ENCODE measurements at places on chromosomes 16 and 17.

DNA sequence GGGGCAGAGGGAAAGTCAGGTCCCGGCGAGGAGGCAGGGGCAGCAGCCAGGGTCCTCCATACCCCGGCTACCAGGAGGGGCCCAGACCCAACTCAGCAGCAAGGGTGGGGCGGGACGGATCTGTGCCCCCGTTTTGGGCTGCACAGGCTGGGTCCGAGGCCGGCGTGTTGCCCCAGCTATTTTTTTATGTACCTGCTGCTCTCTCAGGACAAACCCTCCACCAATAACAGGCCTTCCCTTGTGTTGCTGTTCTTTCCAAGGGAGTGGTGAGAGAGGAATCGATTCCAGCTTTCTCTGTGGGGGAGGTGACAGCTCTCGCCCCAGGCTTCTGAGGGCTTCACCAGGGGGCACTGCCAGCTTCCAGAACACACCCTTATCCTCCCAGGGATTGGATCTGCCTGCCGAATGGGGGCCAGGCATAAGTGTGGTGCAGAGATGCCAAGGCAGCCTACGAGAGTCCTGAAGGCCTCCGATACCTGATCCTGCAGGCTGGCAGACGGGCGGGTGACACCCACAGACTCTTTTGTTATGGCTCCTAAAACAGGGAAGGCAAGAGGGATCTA is 22.3 kb downstream of the RTN4RL1 start:
- DNase-seq: no peak

- no peak for DNase-seq
Measured at GRCh38 chr17:63701868-63702720, 2.2 kb upstream of the LIMD2 start.

GRCh38 chr17:519450-520212 is 167.0 kb upstream of the RPH3AL start:
- no peak for DNase-seq

DNA sequence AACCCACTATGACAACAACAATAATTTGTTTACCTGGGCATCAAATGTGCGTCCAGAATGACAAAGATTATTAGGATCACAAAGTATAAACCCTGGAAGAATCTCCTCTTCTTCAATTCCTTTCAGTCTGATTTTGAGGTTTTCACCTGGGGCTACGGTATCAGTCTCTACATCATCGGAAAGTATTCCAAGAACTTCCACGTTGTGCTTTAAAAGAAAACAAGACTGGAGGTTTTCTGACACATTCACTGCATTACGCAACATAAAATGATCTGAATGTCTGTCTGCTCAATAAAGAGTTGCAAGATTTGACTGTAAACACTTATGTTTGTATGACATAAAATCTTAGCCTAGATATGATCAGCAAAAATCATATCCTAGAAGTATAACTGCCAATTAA is 26.0 kb upstream of the RSL1D1 start:
- DNase-seq: no peak

GRCh38 chr17:82458885-82459424 is 414 bp downstream of the NARF start:
- no peak for DNase-seq

GRCh38 chr16:47037746-47038458 is 64.4 kb upstream of the DNAJA2 start:
- peak; percentile 85 for DNase-seq

DNA sequence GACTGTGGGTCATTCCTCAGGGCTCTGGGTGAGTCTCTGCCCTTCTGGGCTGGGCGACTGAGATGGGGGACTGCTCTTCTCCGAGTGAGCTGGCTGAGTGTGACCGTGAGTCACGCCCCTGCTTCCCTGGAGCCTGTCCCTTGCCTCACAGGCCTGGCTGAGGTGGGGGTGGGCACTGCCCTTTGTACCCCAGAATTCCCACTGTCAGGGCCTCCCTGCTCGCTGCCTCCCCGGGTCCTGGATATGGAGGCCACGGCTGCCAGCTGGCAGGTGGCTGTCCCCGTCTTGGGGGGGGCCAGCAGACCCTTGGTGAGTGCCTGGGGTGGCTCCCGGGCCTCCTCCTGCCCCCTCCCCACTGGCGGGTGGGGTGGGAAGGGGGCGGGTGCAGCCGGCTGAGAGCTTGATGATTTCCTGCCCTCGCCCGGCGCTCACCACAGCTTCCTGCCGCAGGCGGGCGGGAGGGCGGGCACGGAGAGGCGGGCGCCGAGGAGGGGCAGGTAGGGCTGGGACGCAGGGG is at the start of gene LAT:
LAT (plus strand) TSS at position 434 of the 517 bp plus-strand sequence. CDS start 366 bp downstream, outside the sequence.
- DNase-seq: no peak

DNA sequence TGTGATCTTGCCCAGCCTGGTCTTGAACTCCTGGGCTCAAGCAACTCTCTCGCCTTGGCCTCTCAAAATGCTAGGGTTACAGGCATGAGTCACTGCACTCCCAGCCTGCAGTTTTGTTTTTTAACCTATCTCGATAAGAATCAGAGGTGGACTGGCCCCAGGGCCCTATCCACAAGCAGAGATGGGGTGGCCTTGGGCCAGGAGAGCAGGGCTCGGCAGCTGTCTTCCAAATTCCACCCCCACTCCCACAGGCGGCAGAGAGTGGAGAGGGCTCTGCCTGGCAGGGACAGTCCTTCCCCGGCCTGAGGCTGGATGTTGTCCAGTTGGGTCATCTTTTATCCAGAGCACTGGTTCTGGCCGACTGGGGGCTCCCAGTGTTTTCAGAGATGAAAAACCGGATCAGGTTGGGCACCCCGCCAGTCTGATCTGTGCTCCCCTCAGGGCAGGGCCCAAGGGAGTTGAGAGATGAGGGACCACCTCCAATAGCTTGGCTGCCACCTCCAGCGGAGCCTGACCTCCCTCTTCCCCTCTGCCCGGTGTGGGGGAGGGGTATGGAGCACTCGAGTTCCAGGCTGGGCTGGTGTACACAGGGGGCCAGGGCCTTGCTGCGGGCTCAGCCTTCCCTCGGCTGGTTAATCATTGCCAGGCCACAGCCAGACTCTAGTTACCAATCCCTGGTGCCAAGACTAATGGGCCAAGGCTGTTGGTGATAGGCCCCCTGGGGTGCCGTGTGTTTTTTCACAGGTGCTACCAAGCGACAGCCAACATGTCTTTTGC is 30.3 kb upstream of the MYO15B start:
- no peak for DNase-seq

DNA sequence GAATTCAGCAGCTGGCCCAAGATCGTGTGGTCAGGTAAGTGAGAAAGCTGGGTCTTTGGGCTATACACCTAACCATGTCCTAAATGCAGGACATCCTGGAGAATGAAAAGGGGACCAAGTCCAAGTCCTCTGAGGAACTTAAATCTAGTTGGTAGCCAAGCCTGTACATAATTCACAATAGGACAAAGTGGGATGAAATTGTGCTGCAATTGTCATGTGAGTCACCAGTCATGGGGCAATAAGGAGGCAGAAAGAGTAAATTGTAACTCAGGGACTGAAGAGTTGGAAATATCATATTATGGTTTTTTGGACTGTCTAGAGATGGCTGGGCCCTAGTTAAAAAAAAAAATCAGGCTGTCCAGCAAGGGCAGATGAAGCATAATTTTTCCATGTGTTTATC is 202.6 kb downstream of the CYLD start:
- no peak for DNase-seq

DNA sequence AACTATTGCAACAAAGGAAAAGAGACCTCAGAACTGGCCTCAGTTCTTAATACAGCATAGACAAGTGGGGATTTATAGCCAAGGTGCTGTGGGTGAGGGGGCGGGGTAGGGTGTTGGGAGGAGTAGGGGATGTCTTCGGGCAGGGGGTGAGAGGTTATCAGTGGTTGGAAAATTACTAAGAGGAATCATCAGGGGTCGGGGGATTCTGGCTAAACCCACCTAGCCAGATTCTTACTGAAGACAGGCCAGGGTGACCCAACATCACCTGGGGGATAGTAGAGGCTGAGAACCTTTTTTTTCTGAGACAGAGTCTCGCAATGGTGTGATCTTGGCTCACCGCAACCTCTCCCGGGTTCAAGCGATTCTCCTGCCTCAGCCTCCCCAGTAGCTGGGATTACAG is 32.6 kb downstream of the HS3ST3B1 start:
- DNase-seq: no peak

Data from GOT3 (cell line).